ENCODE measurements at places on chromosomes 5 and 9.
A peak's percentile ranks its signal among the peaks of the same experiment; 100 is the strongest.

DNA sequence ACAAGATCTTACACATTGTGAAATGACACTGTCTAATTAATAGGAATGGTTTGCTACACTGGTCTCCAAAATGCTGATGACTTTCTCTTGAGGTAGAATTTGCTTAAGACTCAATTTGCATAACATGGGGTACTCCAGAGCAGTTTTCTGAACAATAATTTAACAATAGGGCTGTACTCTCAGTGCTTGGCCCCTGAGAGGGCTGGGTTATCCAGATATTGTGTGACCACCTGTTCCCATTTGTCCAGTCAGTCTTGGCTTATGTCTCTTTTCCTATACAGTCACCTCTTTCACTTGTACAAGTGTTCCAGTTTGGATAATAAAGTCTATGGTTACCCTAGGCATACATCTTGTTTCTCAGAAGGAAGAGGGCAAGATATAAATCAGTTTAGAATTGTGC lies 17.9 kb downstream of the ZSWIM6 start:
- DNase-seq, result no peak

DNA sequence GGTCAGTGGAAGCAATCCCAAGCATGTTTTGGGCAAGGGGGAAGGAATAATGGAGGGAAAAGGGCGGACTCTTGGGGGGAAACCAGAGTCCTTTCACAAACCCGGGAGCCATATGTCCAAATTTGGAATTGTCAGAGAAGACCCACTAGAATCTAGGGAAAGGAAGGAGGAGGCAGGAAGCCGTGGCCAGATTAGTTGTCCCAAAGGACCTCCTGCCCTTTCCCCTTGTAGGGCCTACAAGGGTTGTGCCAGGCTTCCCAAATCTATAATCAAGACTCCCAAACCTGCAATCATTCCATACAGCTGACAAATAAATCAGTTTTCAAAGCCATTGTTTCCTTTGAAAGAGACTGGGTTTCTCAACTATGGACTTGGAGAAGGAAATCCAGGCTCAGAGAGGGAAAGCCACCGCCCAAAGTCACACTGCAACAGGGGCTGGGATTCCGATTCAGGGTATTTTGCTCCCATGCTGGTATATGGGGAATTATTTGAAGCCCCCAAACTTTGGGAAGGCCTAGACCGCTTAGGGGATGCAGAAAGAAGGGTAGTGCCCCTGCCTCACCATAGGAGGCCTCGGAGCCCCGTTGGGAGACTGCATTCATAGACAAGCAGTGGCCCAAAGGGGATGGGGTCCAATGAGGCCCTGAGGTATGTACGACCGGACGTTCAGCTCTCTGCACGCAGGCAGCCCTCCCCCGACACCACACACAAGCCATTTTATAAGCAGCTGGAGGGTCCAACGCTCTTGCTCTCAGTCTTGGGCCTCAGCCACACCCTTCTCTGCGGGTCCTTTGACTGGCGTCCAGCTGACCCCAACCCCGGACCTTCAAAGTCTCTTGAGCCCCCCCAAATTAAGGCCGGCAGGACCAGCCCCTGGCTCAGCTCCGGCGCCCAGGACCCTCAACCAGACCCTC lies 815 bp downstream of the ANXA6 start:
- DNase-seq, result peak; percentile 62

GRCh38 chr5:166649676-166650075 lies 1641.8 kb upstream of the WWC1 start:
- no peak for DNase-seq

DNA sequence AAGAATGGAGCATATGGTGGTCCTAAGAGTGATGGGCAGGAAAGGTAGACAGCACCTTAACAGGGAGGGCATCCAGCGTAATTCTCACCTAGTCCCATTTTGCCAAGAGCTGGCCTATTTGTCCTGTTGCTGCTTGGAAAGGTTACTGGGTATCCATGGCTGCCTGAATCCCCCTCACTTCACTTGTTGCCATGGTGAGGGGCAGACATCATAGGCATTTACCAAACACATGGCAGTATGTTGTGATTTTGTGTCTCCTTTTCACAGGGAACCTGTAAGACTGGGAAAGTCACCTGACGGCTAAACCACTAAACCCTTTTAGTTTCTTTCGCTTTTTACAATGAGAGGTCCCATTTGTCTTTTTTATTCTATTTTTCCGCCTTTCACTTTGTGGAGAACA lies 227.1 kb downstream of the CD180 start:
- no peak for DNase-seq

GRCh38 chr5:53984971-53985370 lies 325.4 kb downstream of the ARL15 start:
- no peak for DNase-seq

DNA sequence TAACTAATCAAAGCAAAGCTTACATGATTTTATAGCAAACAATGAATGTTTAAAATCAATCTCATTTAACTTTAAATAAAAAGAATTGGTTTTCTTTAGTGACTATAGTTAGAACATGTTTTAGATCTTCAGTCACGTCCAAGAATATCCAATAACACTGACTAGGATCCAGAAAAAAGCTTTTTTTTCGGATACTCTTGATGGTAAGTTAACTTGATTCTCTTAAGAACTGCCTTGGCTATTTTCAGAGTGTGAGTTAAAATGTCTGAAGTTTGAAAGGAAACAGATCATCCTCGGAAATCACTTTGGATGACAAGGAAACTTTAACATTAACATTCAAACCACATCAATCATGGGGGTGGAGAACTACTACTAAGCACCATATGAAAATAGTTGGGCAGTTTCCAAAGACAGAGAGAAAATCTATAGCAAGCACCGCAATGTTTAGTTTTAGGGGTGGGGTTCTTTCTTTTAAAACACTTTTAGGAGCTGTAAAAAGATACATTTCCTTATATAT lies 83.7 kb upstream of the SLC27A6 start:
- no peak for DNase-seq

DNA sequence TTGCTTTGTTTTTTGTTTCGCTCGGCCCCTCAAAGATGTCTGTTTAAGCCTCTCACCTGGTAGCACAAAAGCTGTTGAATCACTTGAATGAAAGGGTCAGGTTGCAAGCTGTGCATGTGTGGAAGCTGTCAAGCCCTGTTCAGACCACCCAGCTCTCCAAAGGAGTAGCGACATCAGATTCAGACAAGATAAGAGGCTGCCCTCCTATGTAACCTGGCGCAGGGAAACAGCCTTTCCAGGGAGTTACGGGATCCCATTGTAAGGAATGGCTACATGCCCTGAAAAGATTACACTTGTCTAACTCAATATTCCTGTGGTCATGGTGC lies 2.9 kb downstream of the FREM1 start:
- DNase-seq, result no peak

DNA sequence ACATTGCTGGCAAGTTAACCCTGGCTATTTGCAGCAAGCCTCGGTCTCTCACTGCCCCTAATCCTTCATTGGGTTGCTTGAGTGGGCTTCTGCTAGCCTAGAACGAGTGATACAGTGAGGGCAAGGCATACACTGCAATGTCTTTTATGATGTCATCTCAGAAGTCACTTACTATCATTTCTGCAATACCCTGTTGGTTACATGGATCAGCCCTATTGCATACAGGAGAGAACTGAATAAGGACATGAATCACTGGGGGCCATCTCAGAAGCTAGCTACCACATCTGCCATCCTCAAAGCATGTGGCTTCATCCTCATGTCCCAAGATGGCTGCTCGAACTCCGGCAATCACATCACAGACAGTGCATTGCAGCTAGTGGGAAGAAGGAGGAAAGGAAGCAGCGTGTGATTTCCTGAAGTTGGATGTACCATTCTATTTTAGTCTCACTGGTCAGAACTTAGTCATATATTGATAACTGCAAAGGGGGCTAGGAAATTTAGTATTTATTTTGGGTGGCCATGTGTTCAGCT lies 33.3 kb upstream of the CDKN2AIPNL start:
- no peak for DNase-seq

GRCh38 chr9:33166231-33167083 lies 679 bp downstream of the B4GALT1 start:
- DNase-seq, result no peak

GRCh38 chr9:76680716-76681425 lies 83.4 kb upstream of the PCA3 start:
- no peak for DNase-seq

DNA sequence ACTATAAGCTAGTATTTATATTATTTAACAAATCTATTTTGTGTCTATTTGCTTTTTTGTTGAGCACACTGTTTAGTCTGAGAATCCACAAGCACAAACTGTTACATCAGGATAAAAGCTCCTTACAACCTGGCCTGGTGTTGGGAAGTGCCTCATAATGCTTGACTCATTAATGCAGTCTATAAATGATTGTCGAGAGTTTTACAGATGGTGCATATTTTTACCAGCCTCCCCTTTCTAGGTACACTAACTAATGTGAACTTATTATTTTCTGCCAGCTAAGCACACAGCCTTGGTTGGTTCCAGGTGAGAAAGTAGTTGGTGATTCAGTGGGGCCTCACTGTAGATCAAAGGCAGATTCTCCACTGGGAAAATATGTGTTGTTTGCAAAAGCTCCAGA lies 151.0 kb upstream of the ADAMTS16 start:
- no peak for DNase-seq

GRCh38 chr5:141928051-141928450 lies 4.4 kb downstream of the DELE1 start:
- DNase-seq, result no peak

DNA sequence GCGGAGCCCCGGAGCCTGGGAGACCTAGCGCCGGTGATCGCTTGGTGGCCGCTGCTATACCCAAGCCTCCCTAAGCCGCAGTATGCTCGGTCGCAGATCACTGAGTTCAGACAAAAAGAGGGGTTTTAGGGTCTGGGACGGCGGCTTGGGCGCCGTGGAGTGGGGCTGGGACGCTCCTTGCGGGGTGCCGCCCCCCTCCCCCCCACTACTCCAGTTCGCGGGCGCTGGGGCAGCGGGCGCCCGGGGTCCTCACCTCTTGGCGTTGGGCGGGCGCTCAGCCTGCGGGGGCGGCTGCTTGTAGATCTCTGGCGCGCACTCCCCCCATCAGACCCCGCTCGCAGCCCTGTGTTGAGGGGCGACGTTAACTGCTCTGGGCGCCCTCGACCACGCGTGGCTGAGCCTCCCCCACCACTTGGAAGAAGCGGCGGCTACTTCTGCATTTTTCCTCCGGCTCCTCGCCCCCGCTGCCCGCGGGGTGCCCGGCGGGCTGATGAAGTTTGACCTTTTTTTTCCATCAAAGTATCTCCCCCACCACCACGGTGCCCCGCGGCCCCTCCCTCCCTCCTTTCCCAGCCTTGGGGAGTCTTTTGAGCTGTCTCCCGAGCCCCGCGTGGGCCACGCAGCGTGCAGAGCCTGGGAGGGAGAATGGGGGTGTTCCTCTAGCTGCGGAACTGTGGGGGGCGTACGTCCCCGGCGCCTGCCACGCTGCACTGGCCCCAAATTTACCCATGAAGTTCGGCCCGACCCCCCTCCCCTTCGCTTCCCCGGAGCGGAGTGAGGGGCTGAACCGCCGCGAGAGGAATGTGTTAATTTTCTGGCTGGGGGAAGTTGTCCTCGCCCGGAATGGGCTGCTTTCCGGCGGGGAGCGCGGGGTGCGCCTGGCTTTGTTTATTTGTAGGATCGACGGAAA lies 1.2 kb downstream of the CXXC5 start:
- no peak for DNase-seq

- peak; percentile 54 for DNase-seq
Observed at GRCh38 chr5:93596676-93597490, 13.9 kb downstream of the NR2F1 start.

GRCh38 chr9:137407590-137408300 lies 15.2 kb downstream of the EXD3 start:
- no peak for DNase-seq

DNA sequence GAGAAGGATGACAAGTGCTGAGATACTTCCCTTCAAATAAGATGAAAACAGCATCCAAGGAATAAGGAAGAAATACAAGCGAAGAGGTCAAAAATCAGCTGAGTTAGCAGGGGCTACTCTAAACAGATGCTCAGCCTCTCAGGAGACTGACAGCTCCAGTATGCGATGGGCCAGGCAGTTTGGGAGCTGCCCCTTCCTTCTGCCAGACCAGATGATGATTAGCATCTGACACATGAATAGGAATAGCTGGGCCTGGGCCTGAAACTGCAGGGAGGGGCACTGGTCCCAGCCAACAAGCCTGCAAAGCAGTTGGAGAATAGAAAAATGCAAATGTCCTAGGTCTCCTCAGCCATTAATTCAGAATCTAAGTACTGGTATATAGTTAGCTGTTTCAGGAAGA lies 13.1 kb upstream of the MAP3K1 start:
- DNase-seq, result no peak

GRCh38 chr5:59279979-59280378 lies 613.5 kb downstream of the PDE4D start:
- no peak for DNase-seq

DNA sequence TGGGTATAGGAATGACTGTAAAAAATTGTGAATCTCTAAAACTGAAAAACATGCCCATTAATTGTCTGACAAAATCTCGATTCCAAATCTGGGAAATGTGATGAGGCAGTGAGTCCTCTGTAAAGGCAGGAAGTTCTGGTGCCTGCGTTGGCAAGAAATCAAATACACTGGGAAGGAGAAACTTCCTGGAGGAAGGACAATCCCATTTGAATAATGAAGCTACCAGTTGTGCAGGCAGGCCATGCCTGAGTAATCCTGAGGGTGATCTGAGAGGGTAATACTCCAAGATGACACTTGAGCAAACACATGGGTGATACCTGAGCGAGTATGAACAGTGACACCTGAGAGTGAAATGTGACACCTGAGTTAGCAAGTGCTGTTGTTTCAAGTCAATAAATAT lies 49.7 kb downstream of the KIF24 start:
- no peak for DNase-seq

GRCh38 chr9:69496846-69497450 lies 171.9 kb downstream of the ENTREP1 start:
- DNase-seq, result no peak

- no peak for DNase-seq
Observed at GRCh38 chr9:125701351-125701750, 5.7 kb downstream of the MAPKAP1 start.

DNA sequence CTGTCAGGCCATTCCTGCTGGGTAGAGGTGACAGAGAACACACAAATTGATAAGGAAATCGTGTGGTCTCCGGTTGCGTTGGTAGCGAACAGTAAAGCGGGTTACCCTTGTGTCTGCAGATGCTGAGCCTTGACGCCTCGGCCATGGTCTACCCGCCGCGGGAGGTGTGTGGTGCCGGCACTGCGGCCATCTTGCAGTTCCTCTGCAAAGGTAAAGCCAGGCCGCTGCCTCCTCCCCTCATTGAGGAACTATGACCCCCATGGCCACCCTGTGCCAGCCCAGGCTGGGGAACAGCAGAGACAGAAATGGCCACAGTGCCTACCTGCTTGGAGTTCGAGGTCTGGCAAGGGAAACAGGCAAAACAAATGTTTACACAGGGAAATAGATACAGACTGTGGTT lies 16.3 kb downstream of the LRSAM1 start:
- DNase-seq, result no peak

- no peak for DNase-seq
Observed at GRCh38 chr5:6752782-6753181, 39.5 kb downstream of the TENT4A start.

GRCh38 chr5:150258130-150258529 lies 31.4 kb downstream of the CAMK2A start:
- DNase-seq, result no peak

- no peak for DNase-seq
Observed at GRCh38 chr5:81751836-81752643, 1.1 kb upstream of the SSBP2 start.

Data from GM13976 (cell line).